Activated naive CD8-positive, alpha-beta T cell treated with anti-CD3 and anti-CD28 coated beads for 36 hours (primary cell): ENCODE measurements at places on chromosomes 4 and X. TPM values are rescaled to one million over a fixed set of nuclear protein-coding genes. Genes with fewer than 3 reads are reported as not detected.

MAGEB1 gene
- total RNA-seq = not detected

DRD5 gene
- not detected for total RNA-seq

OTC gene
- total RNA-seq = not detected

CCDC149 gene
- total RNA-seq = not detected

DMRTC1 gene
- total RNA-seq = not detected

TLR7 gene
- 0.28 TPM for total RNA-seq

HTR2C gene
- total RNA-seq = not detected

SSX4 gene
- total RNA-seq = not detected

ELK1 gene
- 65.4 TPM for total RNA-seq

HCCS gene
- total RNA-seq = 36.6 TPM

TAF7L gene
- total RNA-seq = not detected

RAB40AL gene
- 0.21 TPM for total RNA-seq

TMPRSS11F gene
- total RNA-seq = not detected

COL4A6 gene
- not detected for total RNA-seq

WDR19 gene
- 11.0 TPM for total RNA-seq
